ENCODE measurements at places on chromosomes 4 and X.

- no peak for DNase-seq
These were observed 61.2 kb upstream of the RAI2 start for GRCh38 chrX:17922303-17922702.

DNA sequence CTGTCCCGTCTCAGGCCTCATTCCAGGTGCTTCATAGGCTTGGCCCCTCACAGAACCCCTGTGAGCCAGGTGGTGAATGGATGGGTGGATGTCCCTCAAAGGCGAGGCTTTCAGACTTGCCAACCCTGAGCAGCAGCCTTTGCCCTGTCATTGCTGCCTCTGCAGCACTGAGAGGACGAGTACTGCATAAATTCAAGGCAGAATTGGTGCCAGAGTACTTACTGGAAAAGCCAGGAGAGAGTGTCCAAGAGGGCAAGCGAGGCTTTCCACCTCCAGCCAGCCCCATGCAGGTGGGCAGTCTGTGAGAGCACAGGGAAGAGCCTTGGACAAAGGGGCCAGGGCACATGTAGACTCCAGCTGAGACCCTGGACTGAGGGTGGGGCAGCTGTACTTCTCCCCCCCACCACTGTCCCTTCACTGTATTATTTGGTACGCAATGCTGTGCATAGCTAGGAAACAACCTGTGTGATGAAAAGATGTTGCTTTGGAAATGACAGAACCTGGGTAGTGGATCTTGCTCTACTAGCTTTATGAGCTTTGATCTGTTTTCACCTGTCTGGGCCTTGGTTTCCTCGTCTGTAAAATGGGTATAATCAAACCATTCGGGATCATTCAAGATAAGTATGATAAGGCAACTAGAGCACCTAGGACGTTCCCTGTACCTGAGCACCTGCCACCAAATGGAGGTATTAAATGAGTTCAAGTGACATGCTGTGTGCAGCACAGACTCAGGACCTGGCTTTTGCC is 224.9 kb upstream of the PSAPL1 start:
- DNase-seq = no peak

- no peak for DNase-seq
These were observed 631.7 kb upstream of the GRIA3 start for GRCh38 chrX:122552286-122552800.

DNA sequence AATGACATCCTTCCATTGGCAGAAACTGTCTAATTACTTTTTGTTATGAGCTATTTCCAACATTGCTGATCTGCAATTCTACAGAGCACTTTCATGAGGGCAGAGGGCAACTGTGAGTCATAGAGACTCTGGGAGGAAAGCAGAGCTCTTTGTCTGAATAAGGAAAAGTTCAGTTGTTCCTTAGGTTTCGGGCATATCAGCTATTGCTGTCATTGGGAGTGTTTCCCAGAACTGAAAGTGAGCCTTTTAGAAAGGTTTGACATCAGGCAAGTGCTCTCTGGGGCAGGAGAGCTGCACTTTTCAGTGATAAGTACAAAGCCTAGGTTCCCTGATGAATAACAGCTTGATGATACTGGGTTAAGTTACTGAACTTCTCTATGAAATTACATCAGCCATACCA is 119.2 kb upstream of the EDNRA start:
- DNase-seq = no peak

GRCh38 chrX:40460926-40461325 is 119.8 kb upstream of the ATP6AP2 start:
- no peak for DNase-seq

DNA sequence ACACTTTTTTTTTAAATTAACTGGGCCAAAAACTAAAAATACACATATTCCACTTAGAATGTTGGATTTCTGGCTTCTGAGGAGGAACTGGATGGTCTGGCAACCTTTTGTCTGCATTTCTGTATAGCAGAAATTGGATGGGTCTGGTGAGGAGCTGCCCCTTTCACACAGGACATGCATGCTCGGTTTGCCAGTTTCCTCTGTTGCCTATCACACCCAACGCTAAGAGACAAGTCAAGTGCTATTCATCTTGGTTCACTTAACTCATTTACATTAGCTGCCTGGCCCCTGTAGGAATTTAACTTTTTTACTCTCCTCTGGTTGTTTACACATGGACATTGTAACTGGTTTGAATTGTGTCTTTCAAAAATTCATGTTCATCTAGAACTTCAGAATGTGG is 195.7 kb downstream of the PACRGL start:
- no peak for DNase-seq

GRCh38 chrX:155056877-155057792 is 13.8 kb downstream of the CMC4 start:
- no peak for DNase-seq

DNA sequence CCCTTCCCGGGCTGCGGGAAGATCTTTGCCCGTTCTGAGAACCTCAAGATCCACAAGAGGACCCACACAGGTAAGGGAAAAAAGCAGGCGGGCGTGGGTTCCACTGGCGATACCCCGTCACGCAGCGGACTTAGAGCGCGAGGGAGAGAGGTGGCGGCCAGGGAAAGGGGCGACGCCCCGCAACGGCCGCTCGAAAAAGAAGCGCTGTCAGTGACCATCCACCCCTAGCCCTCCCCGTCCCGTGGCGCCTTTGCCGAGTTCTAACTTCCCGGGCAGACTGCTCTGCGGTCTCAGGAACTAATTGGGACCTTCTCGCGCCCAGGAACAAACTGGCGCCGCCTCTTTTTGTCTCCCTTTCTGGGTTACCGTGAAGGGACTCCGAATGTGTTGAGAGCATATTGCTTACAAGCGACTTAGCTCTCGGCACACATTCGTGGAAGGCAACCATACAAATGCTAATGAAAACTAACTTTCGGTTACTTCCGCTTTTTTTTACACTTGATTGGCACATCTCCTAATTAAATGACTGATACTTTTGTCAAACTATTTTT is 1.8 kb downstream of the ZIC3 start:
- no peak for DNase-seq

DNA sequence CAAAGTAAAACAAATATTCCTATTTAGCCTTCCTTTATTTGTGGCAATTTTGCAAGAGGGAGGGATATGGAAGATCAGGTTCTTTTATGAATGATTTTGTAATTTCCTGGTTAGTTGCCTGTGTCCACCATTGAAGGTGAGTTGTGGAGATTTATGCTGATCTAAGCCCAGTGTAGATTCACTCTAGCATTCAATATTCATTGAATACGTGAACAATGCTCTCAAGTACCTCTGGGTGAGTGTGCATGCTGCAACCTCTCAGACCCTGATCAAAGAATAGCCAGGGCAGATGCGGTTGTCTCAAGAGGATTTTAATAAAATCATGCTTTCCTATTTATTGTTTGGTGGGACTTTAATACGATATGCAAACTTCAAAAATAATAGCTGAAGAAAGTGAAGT is 628.4 kb downstream of the SPRY1 start:
- no peak for DNase-seq

- no peak for DNase-seq
These were observed 54.5 kb downstream of the TSPAN5 start for GRCh38 chr4:98603683-98604521.

GRCh38 chr4:182653596-182653995 is 263.6 kb downstream of the DCTD start:
- no peak for DNase-seq

All from stimulated activated CD8-positive, alpha-beta memory T cell treated with anti-CD3 and anti-CD28 coated beads, Interleukin-15, amount 100 ng/mL, for 24 hours (primary cell).